ENCODE measurements at places on chromosomes 3 and 15. TPM values are rescaled to one million over a fixed set of nuclear protein-coding genes. Genes with fewer than 3 reads are reported as not detected.

The SLC2A2 gene
- total RNA-seq: not detected

The FBXW12 gene
- total RNA-seq: not detected

The AMOTL2 gene
- 91.1 TPM for total RNA-seq

The SHQ1 gene
- 14.3 TPM for total RNA-seq

The FES gene
- total RNA-seq: 20.0 TPM

The CACNA2D2 gene
- total RNA-seq: 0.17 TPM

The LSAMP gene
- total RNA-seq: 2.0 TPM

The TYRO3 gene
- total RNA-seq: 3.9 TPM

The IQCF5 gene
- total RNA-seq: not detected

The IL5RA gene
- not detected for total RNA-seq

The THSD4 gene
- 14.7 TPM for total RNA-seq

The C3orf33 gene
- 2.0 TPM for total RNA-seq

The SLC51A gene
- total RNA-seq: not detected

The MEIS2 gene
- 25.4 TPM for total RNA-seq

The ZNF80 gene
- not detected for total RNA-seq

The SLC9A9 gene
- 4.5 TPM for total RNA-seq

The APBA2 gene
- total RNA-seq: 27.9 TPM

The COL6A6 gene
- total RNA-seq: not detected

The C3orf20 gene
- not detected for total RNA-seq

The HEG1 gene
- total RNA-seq: 40.9 TPM

The SST gene
- total RNA-seq: not detected

The FLNB gene
- 112 TPM for total RNA-seq
